ENCODE measurements at places on chromosomes 1 and 21. TPM values are rescaled to one million over a fixed set of nuclear protein-coding genes. Genes with fewer than 3 reads are reported as not detected.

Gene SH3BP5L
- polyA plus RNA-seq, result 31.1 TPM

- no peak for DNase-seq
These were observed 3.1 kb upstream of the LMOD1 start for GRCh38 chr1:201949491-201949890.

DNA sequence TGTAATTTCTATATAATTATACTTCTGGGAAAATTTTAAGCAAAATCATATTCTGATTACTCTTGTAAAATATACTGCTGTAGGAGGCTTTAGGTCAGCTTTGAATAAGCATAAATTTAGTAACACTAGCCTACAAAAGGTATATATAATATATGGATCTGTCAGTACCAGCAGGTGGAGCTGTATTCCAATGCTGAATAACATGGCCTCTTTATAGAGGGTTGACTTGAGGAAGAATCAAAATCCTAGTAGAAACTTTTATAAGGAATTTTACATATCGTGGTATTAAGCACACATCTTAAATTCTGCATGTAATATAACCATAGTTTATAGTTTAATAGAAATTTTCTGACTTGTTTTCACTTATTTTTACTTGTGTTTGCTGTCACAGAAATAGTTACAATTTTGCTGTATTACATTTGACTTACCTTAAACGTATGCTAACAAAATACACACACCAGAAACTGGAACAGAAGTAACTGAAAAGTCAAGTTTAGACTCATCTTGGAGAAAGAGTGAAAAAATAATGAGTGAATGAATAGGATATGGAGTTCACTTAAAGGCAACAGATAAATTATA is 79.3 kb downstream of the HMCN1 start:
- peak; percentile 17 for DNase-seq

Gene DNAI4
- 3.6 TPM for polyA plus RNA-seq

- DNase-seq, result peak; percentile 36
These were observed at the start of gene SV2A for GRCh38 chr1:149917571-149918144. Gene SV2A, minus strand, starts transcription at chr1:149917844. Its CDS starts 4,004 bp downstream, at chr1:149913840.

Gene IL19
- polyA plus RNA-seq, result not detected

DNA sequence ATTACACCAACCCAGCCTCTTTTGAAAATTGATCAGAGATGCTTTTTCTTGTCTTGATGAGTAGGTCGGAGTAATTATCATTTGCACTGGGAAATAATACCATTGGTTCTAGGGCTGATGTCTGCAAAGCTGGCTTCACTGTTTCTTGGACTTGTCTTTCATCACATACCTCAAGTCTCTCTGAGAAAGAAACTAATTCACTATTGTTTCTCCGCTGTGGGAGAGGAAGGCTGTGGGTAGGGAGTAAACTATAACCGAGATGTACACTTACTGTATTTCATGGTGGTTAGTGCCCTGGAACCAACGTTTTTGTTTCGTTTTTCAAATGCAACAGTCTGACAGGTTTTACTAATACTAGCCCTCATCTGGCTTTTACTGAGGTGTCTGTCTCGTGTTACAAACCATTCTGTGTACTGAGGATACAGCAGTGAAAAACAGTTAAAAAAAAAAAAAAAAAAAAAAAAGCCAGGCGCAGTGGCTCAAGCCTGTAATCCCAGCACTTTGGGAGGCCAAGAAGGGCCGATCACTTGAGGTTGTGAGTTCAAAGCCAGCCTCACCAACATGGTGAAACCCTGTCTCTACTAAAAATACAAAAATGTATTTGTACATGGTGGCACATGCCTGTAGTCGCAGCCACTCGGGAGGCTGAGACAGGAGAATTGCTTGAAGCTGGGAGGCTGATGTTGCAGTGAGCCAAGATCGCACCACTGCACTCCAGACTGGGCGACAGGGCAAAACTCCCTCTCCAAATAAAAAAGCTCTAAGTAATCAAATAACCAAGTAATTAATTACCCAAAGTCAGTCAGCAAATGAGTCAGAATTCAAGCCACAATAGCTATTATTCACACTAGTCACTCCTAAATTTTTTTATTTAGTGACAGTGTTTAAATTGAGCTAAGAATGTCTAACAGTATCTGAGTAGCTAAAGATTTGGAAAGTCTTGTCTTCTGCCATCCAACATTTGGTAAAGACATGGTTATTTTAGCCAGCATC is 23.3 kb downstream of the TOMM20 start:
- DNase-seq, result no peak

DNA sequence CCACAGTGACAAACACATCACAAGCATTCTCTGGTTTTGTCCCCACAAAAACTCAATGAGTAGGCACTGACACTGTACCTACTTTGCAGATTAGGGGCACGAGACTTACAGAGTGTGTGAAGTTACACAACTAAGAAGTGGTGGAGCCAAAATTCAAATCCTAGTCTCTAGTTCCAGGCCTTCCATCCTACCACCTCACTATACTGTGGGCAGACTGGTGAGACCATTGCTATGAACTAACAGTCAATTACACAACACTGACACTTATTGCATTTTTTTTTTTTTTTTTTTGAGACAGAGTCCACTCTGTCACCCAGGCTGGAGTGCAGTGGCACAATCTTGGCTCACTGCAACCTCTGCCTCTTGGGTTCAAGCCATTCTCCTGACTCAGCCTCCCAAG is 71.4 kb downstream of the KCNN3 start:
- no peak for DNase-seq

- DNase-seq, result no peak
These were observed 64.5 kb downstream of the CD58 start for GRCh38 chr1:116506132-116507004.

Gene NPHS2
- not detected for polyA plus RNA-seq

Gene S100A1
- polyA plus RNA-seq, result 2.8 TPM

Gene TRIM46
- 2.9 TPM for polyA plus RNA-seq

Gene MAP3K21
- 11.0 TPM for polyA plus RNA-seq

Gene FCGR2B
- polyA plus RNA-seq, result 0.06 TPM

GRCh38 chr21:29403922-29404538 is 105.3 kb downstream of the BACH1 start:
- DNase-seq, result peak; percentile 10

Gene PEX19
- 49.1 TPM for polyA plus RNA-seq

Gene GRHL3
- 0.54 TPM for polyA plus RNA-seq

- no peak for DNase-seq
These were observed 163.2 kb downstream of the FMN2 start for GRCh38 chr1:240254778-240255291.

DNA sequence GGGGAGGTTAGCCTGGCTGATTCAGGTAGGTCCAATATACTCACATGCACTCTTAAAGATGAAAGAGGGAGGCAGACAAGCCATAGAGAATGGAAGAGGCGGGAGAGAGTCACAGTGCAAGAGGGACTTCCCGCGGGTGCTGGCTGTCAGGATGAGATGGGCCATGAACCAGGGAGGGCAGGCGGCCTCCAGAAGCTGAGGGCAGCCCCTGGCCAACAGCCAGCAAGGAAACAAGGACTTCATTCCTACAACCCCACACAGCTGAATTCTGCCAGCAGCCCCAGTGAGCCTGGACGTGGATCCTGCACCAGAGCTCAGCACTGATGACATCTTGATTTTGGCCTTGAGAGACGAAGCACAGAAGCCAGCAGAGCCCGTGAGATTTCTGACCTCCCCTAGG is 15.1 kb upstream of the B3GALT5 start:
- DNase-seq, result no peak

Gene FAM167B
- polyA plus RNA-seq, result 2.8 TPM

Gene ECE1
- polyA plus RNA-seq, result 56.5 TPM

- no peak for DNase-seq
These were observed 23.1 kb downstream of the RHEX start for GRCh38 chr1:206075786-206076755.

- no peak for DNase-seq
These were observed 139.8 kb downstream of the AK5 start for GRCh38 chr1:77421504-77422233.

GRCh38 chr1:93818570-93818959 is 60.4 kb downstream of the DNTTIP2 start:
- DNase-seq, result no peak

Gene KCNE2
- 0.37 TPM for polyA plus RNA-seq

DNA sequence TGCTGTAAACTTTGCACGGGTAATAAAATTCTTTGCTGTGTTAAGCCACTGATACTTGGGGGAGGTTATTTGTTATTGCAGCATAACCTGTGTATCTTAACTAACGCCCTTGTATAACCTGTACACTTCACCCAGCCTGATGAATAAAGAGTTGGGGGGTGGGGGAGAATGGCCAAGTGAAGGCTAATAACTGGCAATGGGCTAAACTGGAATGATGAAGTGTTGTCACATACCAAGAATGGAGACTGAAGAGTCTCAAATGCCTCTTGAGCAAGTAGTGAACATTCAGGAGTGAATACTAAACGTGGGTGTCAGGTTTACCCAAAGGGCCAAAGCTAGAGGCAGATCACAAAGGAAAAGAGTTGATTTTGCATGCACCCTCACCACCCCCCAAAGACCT is 169.4 kb downstream of the C1orf94 start:
- DNase-seq, result no peak

- peak; percentile 95 for DNase-seq
These were observed at the start of gene SNX7 for GRCh38 chr1:98661544-98662355. Gene SNX7, plus strand, starts transcription at chr1:98661721. Its CDS starts 11 bp downstream, at chr1:98661732.

DNA sequence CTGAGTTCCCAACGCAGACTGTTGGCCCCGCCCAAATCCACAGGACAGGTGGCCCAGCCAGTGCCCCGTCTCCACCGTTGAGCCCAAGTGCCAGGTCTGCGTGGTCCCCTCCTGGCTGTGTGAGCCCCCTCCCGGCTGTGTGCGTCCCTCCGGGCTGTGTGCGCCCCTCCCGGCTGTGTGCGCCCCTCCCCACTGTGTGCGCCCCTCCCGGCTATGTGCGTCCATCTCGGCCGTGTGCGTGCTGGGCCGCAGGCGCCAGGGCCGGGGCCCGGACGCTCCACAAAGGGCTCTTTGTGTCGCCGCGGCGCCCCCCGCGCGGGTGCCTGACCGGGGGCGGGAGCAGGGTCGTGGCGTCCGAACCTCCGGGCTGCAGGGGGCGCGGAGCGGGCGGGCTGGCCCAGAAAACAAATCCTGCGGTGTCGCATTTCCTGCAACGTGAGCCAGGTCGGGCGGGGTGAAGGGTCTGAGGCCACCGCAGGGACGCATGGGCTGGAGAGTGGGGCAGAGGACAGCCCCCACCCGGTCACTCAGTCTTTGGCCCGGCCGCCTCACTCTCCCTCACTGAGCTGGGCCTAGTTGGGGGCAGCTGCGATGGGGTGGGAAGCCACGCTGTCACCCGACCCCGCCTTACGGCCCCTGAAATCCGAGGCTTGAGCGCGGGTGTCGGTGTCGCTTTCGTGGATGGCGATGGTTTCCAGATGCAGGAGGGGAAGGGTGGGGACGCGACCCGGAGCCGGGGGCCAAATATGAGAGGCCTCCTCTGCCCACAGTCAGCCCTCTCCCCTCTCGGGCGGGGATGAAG is 18.8 kb downstream of the TNFRSF25 start:
- no peak for DNase-seq

Gene VANGL1
- 9.9 TPM for polyA plus RNA-seq

DNA sequence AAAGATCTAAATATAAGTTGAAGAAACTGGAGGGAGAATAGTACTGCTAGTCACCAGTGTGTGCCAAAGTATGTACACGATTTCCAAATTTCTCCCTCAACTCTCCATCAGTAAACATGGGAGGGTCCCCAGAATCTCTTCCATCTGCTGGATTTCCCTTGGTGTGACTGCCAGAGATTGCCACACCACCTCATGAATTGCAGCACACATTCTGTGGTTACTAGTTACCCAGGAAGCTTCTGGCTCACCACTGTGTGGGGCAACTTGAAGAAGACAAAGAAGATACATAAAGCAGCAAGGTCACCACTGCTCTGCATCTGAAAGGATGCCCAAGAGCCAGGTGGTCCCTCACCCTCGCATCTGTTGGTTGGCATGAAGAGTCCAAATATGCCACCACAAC is 191.7 kb upstream of the ESRRG start:
- no peak for DNase-seq

DNA sequence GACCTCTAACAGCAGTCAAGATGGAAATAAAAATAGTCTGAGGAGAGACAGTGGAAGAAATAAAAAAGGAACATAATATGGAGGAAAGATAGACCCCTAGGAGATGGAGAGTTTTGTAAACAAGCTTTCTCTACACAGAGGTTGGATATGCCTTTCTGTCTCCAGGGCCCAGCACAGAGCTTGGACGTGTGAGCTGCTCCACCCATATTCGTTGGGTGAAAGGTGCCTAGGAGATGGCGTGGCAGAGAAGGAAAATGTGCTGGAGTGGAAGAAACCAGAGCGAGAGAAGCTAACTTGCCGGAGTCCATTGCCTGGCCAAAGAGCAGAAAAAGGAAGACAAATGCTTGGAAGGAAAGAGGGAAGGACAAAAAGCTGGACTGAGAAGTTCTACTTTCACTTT is 78.3 kb upstream of the LMO4 start:
- no peak for DNase-seq

DNA sequence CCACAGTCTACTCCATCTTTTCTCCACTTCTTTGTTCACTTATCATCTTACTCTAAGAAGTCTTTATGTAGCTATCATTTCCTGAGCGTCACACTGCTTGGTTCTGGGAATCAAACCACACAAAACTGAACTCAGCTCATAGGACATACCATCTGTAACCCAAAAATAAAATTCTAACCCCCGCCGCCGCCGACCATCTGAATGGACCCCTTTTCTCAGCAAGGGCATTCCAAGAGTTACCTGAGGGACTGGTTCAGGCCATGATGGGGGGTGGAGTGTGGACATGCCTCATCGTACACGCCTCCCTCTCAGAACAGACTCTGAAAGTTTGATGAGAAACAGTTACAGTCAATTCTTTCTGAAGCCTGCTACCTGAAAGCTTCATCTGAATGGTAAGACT is 12.6 kb upstream of the CHI3L2 start:
- DNase-seq, result no peak

DNA sequence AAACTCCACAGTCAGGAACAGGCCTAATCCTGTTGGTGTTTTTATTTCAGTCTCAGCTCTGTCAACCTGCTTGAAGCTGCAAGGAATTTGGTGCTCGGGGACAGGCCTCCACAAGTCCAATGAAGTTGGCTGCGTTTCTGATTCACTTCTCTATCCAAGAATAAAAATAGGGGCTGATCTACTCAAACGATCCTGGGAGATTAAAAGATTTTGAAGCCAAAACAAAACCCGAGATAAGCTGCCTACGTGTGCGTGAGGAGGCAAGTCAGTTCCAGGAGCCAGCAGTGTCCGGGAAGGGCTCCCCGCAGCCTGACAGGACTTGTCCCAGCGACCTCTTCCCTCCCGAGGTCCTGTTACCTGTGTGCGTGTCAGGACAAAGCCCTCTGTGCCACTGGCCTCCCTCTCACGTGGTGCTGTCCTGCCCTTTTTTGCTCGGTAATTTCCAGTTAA is 98.0 kb downstream of the ETS2 start:
- DNase-seq, result peak; percentile 58

- DNase-seq, result no peak
These were observed 1.2 kb downstream of the MCOLN2 start for GRCh38 chr1:84995484-84996334.

Gene FOXO6
- 6.4 TPM for polyA plus RNA-seq

GRCh38 chr1:161095230-161095629 is 2.9 kb upstream of the KLHDC9 start:
- no peak for DNase-seq

- DNase-seq, result no peak
These were observed 111.4 kb downstream of the NTNG1 start for GRCh38 chr1:107252271-107252670.

GRCh38 chr21:44282370-44282769 is 3.3 kb upstream of the AIRE start:
- DNase-seq, result no peak

GRCh38 chr1:182927693-182928433 is 25.1 kb downstream of the SHCBP1L start:
- no peak for DNase-seq

Gene HFM1
- 1.5 TPM for polyA plus RNA-seq

- peak; percentile 66 for DNase-seq
These were observed 6.3 kb upstream of the TTLL10 start for GRCh38 chr1:1167398-1167821.
